ENCODE measurements at places on chromosomes 12 and 14.

GRCh38 chr12:85156569-85156968 lies 120.4 kb downstream of the LRRIQ1 start:
- DNase-seq, result no peak

- no peak for DNase-seq
Measured at GRCh38 chr14:88388741-88389282, 3.4 kb downstream of the SPATA7 start.

GRCh38 chr12:100101000-100101399 lies 41.7 kb downstream of the BLTP3B start:
- no peak for DNase-seq

- no peak for DNase-seq
Measured at GRCh38 chr14:62614122-62614521, 431.1 kb downstream of the KCNH5 start.

DNA sequence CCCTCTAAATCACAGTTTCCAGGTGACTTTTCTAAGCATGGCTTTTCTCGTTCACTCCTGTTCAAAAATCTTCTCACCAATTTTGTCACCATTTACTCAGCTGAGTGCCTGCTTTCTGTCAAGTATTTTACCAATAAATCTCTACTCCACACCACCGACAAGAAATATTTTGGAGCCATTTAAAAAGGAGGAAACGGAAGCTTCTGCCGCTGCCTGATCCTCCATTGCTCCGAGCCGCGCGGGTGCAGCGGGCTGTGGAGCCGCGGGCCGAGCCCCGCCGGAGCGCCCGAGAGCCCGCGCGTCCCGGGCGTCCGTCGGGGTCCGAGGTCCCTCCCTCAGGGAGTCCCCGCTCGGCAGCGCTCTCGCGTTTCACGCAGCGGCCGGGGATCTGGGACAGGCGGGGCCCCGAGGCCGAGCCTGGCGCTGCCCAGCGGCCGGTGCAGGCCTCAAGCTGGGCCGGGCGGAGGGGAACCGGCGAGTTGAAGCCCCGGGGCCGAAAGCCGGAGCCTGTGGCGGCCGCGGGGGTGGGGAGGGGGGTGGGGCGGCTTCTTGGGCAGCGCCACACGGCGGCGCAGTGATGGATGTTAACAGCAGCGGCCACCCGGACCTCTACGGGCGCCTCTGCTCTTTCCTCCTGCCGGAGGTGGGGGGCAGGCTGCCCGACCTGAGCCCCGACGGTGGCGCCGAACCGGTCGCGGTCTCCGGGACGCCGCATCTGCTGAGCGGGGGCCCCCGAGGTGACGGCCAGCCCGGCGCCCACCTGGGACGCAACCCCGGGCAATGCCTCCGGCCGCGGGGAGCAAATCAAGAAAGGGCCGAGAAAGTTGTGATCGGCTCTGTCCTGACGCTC lies 1.1 kb upstream of the HEBP1 start:
- DNase-seq, result no peak

- DNase-seq, result no peak
Measured at GRCh38 chr12:115097416-115097815, 413.4 kb upstream of the TBX3 start.

DNA sequence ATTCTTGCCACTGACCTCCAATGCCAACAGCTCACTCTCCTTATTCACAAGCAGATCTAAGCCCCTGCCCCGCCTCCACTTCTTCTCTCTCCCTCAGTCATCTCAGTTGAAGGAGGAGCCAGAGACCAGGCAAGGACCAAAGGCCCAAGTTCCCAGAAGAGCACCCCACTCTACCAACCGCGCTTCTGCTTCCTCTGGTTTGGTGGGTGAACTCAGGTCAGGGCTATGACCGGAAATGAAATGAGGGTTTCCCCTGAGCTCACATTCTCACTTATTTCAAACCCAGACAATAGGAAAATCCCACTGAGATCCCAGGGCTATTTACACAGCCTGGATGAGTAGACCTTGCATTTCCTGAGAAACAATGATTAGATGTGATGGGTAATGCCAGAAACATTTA lies 9.9 kb downstream of the DPF3 start:
- no peak for DNase-seq

DNA sequence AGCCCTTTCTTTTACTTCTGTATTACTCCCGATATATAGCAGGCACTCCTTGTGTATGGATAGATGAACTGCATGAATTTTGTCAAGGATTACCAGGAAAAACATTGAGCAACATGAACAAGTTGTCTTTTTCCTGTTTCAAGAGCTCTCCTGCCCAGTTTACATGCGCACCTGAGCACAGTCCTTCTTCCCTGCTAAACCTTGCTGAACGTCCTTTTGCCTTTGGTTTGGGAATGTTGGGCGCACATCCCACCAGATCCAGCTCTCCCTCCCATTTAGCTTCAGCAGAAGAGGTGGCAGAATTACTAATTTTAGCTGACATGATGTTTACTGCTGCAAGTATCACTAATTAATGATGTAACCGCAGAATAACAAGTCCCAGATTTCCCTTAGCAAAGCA lies 121.4 kb upstream of the TMCC3 start:
- no peak for DNase-seq

DNA sequence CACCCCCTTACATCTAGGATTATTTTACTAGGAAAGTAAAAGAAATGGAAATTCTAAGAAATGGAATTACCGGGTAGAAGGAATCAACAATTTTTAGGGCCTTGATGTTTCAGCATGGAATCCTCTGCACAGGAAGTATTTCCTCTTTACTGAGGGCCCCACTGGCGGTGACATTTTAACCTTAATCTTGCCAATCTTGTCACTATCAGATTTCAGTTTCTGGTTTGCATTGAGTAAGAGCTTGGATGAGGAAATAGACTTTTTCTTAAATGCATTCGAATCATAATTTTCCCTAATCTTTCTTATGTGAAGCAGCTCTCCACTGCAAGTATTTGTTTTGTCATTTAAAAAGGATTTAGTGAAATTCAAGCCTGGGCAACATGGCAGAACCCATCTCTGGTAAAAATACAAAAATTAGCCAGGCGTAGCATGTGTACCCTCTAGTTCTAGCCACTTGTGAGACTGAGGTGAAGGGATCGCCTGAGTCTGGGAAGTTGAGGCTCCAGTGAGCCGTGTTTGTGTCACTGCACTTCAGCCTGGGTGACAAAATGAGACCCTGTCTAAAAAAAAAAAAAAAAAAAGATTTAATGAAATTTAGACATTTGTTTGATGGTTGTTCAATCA lies 40.7 kb downstream of the TPCN1 start:
- peak; percentile 21 for DNase-seq

DNA sequence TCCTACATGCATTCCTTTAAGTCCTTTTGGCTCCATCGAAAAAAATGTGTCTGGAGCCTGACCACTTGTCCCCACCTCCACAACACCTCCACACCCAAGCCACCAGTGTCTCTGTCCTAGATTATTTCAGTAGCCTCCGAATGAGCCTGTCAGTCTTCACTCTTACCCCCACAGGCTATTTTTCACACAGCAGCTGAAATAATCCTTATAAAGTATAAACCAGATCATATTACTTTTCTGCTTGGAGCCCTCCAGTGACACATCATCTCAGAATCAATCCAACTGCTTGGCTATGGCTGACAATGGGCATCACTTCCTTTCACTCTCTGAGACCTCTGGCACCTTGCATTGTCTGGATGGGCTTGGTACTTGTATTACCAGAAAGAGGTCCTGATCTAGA lies 44.9 kb downstream of the BBS10 start:
- DNase-seq, result no peak
